Upper lobe of left lung (tissue), 6 donors: ENCODE measurements at places on chromosomes 5 and 9.

- peak; percentile 71 for DNase-seq
Observed at GRCh38 chr9:124857533-124858162, 4.1 kb downstream of the RPL35 start.

GRCh38 chr9:136386018-136386417 lies 12.5 kb upstream of the CARD9 start:
- no peak for DNase-seq

DNA sequence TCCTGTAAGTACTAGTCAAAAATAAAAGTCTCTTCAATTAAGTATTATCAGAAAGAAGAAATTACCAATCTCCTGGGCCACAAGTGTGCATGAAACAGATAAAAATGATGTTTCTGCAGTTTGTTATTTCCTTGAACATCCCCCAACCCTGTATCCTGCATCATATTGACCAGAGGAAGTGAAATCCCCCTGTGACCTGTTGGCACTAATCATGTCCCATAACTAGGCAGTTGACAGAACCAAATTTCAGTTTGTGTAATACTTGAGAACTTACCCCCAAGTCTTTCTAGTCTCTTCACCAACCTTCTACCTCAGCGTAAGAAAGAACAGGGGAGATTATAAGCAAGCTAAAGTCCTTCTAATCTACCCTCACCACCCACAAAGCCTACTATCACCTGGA lies 368.2 kb upstream of the PDE4D start:
- DNase-seq: no peak

- DNase-seq: no peak
Observed at GRCh38 chr9:100449420-100449819, 22.5 kb downstream of the MSANTD3 start.

- no peak for DNase-seq
Observed at GRCh38 chr5:160747559-160747958, 104.5 kb downstream of the ATP10B start.

- no peak for DNase-seq
Observed at GRCh38 chr9:108351571-108351970, 504.2 kb downstream of the ACTL7B start.

DNA sequence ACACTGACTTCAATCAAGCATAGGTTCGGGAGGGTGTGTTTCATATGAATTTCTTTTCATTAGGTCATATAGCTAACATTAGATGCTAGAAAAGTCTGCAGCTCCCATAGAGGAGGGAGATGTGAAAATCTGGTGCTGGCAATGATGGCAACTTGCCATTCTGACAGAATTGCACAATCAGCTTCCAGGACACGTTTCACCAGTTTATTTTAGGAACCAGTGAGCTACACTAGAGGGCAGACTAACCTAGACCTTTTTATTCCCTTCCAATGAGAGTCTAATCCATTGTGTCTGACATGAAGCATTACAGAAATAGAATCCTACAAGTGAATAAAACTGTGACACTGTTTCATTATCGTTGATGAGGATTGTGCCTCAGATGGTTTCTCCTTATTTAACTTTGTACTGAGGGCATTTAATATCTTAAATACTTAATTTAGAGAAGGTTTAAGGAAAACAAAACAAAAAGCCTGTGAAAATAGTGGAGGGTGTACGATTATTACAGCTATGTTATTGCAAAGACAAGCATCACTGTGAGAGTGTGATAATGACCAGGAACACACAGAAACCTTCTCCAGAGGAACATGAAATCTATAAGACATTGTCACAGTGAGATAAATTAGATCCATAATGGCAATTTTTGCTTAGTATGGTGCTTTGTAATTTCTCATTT lies 363.3 kb upstream of the RPS23 start:
- peak; percentile 72 for DNase-seq

GRCh38 chr9:70257502-70257901 lies 1.3 kb upstream of the SMC5 start:
- no peak for DNase-seq

GRCh38 chr5:26662806-26663360 lies 375.5 kb downstream of the CDH9 start:
- DNase-seq: no peak

DNA sequence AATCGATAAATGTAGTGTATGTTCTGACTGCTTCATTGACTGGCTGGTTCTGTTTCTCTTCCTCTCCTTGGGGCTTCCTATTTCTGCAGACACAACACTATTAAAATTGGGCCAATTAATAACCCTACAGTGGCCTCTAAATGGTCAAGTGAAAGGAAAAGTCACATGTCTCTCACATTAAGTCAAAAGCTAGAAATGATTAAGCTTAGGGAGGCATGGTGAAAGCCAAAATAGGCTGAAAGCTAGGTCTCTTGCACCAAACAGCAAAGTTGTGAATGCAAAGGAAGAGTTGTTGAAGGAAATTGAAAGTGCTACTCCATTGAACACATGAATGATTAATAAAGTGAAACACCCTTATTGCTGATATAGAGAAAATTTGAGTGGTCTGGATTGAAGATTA lies 58.2 kb downstream of the CCNH start:
- no peak for DNase-seq

DNA sequence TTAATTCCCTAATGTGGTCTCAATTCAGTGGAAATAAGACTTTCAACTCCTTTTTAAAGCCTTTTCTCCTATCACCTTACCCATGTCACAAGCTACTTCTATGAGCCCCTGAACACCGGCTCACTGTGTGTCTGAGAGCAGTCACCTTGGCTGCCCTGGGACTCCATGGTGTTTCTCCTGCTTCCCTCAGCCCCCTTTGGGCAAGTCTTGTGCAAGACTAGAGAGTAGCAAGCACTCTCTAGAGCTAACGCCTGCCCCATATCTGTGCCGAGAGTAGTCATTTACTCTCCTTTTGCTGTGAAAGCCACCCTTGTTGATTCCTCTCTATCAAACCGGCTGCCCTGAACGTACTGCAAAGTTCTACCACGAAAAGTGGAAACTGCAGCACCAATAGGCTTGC lies 77.9 kb upstream of the DAB2 start:
- no peak for DNase-seq
